ENCODE measurements at places on chromosomes 7 and 10.

DNA sequence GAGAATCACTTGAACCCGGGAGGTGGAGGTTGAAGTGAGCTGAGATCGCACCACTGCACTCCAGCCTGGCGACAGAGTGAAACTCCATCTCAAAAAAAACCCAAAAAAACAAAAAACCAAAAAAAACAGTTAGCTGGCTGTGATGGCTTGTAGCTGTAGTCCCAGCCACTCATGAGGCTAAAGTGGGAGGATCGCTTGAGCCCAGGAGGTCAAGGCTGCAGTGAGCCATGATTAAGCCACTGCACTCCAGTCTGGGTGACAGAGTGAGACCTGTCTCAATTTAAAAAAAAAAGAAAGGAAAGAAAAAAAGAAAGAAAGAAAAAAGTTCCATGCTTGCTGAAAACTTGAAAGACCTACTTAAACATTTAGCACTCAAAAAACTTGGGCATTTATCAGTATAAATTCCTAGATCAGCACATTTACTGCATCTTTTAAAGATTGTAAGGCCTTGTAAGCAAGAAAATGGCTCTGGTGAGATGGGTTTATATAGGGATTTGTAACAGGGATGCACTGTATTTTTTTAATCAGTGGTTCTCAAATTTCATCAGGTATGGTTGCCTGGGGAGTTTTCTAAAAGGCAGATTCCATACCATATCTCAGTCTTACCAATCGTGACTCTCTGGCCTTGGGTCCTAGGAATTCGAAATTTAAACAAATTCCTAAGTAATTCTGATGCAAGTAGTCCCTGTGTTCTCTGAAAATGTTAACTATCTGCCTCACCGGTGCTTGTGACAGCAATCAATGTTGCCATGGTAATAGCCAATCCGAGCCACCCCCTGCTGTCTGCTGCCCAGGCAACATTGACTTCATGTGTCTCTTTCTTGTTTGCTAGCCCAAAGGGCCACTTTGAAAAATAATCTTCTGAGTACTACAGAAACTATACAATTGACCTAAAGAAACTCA, 11.5 kb upstream of the NT5C2 start:
- DNase-seq, result no peak

DNA sequence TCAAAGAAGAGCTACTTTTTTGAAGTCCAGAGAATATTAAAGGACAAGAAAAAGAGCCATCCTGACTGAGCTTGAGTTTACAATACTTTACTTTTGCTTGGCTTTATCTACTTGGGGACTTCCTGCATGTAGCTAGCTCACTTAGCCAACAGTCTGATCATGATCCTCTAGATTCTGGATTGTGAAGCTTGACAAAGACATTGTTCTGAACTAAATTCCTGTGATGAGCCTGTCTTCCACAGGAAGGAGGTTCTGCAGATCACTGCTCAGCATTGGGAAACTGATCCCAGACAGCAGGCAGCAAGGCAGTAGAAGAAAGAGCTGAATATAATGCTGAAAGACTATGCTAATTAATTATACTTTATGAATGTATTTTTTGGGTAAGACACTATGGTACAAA, 296.4 kb downstream of the DGKB start:
- DNase-seq, result peak; percentile 14

DNA sequence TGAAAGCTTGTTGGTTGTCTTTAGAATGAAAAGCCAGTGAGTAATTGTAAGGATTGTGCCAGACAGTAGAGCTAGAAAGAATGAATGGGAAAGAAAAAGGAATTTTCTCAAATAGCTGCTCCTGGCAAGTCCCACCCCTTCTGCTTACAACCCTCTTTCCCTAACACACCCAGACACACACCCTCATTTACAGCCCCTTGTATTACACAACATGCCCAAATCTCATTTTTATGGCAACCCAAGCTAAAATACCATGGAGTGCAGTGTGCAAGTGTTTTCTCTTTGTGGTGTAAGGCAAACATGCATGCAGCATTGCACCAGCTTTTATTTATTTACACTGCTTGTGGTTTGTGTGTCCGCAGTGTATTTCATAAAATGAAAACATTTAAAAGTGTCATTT, 1.5 kb downstream of the PRKAR2B start:
- DNase-seq, result peak; percentile 10

- peak; percentile 51 for DNase-seq
Observed at GRCh38 chr10:95480901-95481491, 80.2 kb downstream of the SORBS1 start.

DNA sequence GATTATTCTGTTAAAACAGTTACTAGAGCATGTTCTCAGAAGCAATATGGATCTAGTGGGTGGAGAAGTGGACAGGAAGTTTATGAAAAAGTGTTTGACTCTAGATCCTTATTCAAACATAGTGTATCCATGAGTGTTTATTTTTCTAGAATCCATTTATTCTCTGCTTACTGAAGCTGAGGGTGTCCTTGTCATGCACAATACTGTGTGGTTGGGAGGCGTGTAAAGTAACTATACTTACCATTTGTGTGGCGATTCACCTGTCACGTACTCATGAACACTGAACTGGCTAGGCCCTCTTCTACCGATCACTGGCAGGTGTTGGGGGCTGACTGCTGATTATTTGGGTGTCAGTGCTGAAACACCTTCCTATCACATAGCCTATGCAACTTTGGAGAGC, 74.0 kb downstream of the POU6F2 start:
- DNase-seq, result no peak

GRCh38 chr10:803041-803741, 113.7 kb upstream of the DIP2C start:
- DNase-seq, result no peak

GRCh38 chr10:93962973-93963372, 30.8 kb upstream of the PLCE1 start:
- no peak for DNase-seq

- DNase-seq, result no peak
Observed at GRCh38 chr10:102358712-102359382, 36.7 kb upstream of the NFKB2 start.

DNA sequence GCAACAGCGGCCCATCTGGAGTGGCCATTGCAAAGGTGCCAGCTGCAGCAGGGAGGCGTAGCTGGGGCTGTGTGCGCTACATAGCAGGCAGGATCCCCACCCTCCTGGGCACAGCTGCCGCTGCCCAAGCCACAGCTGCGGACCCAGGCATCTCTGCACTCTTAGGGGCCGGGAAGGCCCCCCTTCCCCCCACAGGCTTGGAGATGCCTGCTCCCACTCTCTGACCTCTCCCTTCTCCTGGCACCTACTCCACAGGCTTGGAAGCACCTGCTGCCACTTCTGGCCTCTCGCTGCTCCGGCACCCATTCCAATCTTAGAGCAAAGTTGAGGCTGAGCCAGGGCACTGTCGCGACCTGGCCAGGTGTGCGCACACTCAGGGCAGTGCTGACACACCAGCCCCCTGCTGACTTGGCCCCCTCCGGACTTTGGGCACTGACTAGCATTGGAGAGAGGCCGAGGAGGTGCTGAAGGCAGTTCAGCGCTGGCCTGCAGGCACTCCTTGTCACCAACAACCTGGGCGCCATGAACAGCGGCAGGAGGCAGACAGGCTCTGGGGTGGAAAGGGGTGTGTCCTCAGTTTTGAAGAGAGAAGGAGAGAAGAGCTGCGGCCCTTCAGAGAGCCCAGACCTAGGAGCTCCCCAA, 18.4 kb downstream of the RBM48 start:
- no peak for DNase-seq

GRCh38 chr7:152663931-152664330, 12.0 kb downstream of the XRCC2 start:
- no peak for DNase-seq

DNA sequence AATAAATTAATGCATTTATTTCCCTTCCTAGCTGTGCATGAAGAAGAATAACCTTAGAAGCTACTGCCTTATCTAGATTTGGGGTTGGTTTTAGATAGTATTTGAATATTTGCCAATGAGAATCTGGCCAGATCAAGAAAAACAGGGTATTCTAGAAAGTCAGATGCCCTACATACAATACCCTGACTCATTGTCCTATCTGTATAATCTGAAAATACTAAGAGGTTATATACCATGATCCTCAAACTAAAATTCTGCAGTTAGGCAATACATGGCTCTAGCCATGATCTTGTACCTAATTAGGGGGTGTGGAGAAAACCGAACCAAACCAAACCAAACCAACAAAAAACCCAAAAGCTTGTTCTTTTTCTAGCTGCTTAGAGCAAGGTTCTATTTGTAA, 240.4 kb upstream of the LYZL1 start:
- no peak for DNase-seq

- peak; percentile 58 for DNase-seq
Observed at GRCh38 chr7:15305002-15305600, 256.7 kb downstream of the AGMO start.

GRCh38 chr7:2357571-2357970, 2.9 kb downstream of the EIF3B start:
- DNase-seq, result no peak

GRCh38 chr10:113681533-113682470, 2.1 kb downstream of the CASP7 start:
- DNase-seq, result no peak

DNA sequence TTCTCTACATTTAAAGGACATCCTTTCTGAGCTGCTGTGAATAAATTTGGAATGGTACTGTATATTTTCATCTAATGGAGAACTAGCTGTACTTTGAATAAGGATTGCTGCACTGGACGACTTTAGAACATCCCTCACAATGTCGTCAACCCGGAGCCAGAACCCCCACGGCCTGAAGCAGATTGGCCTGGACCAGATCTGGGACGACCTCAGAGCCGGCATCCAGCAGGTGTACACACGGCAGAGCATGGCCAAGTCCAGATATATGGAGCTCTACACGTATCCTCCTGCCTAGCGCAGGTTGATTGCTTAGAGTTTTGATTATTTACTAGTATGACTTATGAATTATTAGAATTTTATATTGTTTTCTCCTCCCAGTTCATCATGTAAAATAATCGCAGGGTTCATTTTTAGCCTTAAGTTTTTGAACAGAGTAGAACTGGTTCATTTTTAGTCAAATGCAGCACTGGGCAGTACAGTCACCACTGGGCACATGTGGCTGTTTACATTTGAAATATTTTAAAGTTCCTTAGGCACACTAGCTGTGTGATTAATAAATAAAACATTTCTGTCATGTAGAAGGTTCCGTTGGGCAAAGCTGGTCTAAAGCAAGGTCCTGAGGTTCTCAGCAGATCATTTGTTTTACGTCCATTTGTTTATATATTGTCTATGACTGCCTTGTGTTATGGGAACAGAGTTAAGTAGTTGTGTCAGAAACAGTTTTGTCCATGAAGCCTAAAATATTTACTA, 31.5 kb downstream of the CUL1 start:
- no peak for DNase-seq

- no peak for DNase-seq
Observed at GRCh38 chr7:7335215-7335614, 152.9 kb downstream of the C1GALT1 start.

DNA sequence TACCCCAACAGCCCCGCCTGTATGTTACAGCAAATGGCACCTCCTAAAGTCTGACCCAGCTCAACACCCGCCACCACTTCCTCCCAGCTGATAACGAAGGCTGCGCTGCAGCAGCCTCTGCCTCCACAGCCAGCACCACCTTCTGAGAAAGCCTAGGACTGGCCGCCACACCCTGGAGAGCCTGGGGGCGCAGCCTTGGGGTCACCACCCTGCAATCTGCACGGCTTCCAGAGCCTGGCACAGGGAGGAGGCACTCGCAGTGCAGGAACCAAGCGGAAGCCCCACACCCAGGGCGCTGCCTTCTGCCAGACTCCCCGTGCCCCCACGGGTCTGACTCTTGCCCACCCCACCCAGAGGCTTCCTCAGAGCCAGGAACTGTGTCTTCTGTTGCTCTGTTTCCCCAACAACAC, 112.5 kb downstream of the MAD1L1 start:
- no peak for DNase-seq

DNA sequence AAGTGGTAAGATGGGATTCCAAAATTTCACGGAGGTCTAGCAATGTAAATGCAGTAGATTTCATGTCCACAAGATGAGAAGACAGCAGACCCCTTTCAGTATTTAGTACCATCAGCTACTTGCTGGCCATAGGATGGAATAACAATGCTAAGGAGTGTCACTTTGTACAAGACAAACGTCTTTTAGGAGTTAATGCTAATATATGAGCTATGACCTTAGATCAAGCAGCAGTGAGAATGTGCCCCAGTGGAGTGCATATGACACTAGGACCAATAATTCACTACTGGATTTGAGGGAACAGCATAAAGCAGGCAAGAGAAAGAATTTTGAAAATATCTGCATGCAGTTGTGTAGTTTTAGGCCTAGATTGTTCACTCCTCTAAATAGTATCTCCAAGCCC, 182.8 kb upstream of the ZNF804B start:
- no peak for DNase-seq

DNA sequence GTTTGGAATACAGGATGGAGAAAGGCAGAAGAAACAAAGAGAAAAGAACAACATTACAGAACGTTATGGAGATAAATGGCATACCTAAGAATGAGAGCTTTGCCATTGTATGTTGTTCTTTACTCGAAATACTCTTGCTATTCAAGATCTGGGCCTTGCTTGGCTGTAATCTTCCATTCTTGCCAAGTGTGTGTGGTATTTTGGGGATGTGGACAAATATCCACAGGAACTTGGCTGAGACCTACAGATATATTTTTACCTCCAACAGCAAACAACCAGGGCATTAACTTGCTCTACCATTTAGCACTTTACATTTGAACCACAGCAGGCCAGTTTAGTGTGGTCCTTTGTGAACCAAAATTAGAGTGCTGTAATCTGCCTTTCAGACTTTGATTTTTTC, 76.3 kb downstream of the DKK1 start:
- no peak for DNase-seq

DNA sequence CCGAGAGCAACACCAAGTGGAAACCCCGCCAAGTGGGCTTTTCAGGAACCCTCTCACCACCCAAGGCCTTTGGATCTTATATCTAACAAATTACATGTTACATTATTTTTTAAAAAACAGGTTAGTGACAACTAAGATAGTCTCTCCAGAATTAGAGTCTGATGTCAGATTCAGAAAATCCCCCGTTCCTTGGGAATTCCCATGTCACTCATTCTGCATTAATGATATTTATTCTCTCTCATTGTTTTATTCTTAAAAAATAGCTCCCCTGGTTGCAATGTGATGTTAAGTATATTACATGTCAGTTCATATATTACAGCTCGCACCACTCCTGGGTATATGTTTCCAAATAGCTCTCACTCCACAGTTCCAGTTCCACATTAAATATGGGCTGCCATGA, 81.8 kb downstream of the WNT2 start:
- DNase-seq, result no peak

- no peak for DNase-seq
Observed at GRCh38 chr10:17607603-17608332, 9.4 kb downstream of the HACD1 start.

- no peak for DNase-seq
Observed at GRCh38 chr7:66771795-66772194, 31.3 kb downstream of the RABGEF1 start.

- no peak for DNase-seq
Observed at GRCh38 chr7:102155821-102156441, 130.7 kb upstream of the SH2B2 start.

DNA sequence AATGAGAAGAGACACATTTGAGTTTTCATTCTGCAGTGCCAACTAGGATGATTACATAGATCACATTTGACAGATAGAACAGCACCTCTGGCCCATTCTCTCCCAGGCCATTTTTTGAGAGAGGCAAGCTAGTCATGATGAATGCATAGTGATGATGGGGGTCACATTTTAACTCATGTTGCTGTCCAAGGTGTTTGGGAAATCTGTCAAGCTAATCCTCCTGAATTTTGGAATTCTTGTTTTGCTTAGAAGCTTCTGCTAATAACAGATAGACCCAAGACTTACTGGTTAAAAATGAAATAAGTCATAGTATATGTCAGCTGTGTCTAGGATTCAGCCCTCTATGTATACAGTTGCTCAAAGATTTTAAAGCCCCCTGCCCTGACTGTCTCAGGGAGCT, 101.0 kb downstream of the PTPN20 start:
- DNase-seq, result no peak
